ENCODE measurements at places on chromosomes 6 and 20.

DNA sequence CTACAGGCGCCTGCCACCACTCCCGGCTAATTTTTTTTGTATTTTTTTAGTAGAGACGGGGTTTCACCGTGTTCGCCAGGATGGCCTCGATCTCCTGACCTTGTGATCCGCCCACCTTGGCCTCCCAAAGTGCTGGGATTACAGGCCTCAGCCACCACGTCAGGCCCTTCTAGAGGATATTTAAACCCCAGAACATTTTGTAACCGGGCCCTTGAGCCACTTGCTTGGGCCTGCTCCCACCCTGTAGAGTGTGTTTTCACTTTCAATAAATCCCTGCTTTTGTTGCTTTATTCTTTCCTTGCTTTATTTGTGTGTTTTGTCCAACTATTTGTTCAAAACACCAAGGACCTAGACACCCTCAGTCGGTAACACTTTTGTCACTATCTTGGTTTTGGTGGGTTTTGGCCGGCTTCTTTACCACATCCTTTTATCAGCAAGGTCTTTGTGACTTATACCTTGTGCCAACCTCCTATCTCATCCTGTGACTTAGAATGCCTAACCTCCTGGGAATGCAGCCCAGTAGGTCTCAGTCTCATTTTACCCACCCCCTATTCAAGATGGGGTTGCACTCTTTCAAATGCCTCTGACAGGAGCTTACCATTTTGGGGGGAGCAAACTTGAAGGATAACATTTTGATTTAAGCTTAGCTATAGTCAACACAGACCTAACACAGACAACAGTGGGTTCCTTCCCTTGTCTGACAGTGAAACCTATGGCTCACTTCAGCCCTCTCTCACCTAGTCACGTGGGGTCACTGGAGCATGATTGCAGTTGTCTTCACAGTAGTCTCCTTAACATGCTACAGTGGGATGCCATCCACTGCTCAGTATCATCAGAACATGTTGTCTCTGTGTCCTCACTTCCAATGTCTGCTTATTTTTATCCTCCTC lies 27.9 kb upstream of the KIF6 start:
- DNase-seq, result no peak

DNA sequence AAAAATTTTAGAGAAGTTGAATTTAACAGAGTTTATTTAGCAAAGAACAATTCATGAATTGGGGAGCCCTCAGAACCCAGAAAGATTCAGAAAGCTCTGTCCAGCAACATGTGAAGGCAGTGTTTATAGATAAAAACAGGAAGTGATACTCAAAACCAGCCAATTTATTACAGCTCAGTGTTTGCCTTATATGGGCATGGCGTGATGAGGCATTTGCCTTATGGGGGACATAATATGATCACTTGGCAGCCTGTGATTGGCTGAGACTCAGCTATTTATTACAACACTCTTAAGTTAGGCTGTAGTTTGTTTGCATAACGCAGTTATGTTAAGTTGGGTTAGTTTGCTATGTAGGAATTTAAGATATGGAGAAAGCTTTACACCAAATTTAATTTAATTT lies 11.5 kb downstream of the HLA-DPA1 start:
- no peak for DNase-seq

DNA sequence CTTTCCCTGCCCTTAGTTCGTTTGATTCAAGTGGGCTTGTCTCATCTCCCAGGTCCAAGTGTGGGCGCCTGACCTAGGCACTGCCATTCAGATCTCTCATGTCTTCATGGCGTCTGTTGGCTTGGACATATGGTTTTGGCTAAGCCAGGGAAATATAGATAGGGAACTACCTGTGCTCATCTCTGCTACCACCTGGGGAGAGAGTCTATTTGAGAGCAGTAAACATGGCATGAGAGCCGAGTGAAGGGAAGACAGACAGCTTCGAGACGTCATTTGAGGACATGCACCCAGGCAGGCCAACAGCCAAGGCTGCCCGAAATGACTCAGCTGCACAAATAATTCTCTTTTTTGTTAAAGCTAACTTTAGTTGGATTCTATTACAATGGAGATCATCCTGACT lies 370.7 kb upstream of the AGPAT4 start:
- no peak for DNase-seq

DNA sequence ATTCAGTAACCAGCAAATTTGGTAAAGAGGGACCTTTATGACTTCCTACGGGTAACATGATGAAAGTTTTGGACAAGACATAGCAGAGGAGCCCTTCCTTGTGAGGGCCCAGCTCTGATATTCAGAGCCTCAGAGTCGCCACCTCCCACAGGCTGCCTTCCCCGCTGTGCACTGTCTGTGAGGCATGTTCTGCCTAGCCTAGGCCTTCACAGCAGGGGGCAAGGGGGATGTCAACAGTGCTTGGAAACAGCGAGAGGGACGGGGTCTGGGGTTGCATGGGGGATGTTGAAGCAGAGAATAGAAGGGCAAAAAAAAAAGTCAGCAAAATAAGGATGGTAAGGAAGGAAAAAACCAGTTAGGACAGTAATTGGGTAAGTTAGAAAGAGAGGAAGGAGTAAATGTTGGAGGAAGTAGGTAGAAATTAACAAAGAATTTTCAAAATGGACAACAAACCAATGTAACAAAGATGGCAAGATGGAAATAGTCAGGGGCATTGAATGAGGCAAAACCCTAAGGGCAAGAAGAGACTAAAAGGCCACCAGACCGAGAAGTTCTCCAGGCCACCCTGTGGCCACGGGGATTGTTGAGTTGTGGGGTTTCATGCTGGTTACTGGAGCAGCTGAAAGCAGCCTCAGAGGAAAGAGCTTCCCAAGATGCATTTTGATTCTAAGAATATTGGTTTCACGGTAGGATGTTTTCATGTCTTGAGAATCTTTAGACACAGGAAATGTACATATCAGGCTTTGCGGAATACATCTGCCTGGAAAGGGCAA lies 139.8 kb downstream of the LY86 start:
- DNase-seq, result no peak

DNA sequence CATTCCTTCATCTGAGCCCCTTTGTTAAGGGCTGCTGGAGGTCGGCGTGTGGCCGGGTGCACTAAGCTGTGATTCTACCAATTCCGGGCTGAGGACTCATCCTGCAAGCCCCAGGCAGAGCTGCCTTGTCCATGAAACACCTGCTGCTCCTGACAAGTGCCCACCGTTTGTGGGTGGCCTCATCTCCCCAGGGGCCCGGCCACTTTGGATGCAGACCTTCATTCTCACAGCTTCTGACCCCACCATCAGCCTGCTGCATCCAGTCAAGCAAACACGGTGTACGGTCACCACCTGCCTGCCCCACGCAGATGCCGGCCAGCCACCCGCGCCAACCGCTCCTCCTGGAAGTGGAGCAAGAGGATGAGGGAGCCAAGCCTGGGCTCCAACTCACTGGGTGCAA lies 382.7 kb downstream of the THBS2 start:
- DNase-seq, result no peak

GRCh38 chr6:153634416-153634815 lies 404.6 kb upstream of the OPRM1 start:
- no peak for DNase-seq

Measured in GM04504 (cell line).